Activated T-cell treated with anti-CD3 and anti-CD28 coated beads for 1 hour (primary cell): ENCODE measurements at places on chromosomes 6 and 20.

DNA sequence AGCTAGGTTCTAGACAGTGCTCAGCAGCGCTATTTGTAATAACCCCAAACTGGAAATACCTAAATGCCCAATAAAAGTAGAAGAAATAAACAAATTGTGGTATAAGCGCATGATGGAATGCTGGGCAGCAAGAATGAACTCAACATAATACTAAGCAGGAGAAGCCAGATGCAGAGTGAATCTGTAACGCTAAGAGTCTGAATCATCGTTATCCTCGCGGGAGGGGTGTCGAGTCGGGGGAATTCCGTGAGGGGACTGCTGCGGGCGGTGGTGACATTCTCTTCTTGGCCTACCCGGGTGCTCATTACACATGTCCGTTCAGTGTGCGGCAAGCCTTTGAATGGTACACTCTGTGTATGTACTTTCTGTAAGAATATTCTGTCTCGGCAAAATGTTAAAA lies 83.7 kb downstream of the SULF2 start:
- no peak for DNase-seq

GRCh38 chr20:24318569-24319352 lies 150.7 kb upstream of the SYNDIG1 start:
- no peak for DNase-seq

DNA sequence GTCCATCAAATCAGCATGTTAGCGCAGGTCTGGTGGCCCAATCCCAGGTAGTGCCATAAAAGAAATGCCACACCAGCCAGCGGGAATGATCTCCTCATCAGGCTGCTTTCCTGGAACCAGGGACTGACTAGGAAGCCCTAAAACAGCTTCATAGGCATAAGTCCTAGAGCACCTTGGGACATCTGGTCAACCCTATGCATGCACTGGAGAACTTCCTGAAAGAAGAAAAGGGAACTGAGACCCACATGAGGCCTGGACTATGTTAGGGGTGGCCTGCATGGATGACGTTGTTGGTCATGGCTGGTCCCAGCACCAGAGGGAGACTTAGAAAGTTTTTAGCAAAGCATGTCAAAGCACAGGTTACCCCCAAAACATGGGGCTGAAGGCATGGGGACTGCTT lies 7.6 kb upstream of the KCNK16 start:
- no peak for DNase-seq

GRCh38 chr20:53216856-53217576 lies 244.9 kb downstream of the TSHZ2 start:
- DNase-seq = peak; percentile 87
